ENCODE measurements at places on chromosomes 6 and 20.
A peak's percentile ranks its signal among the peaks of the same experiment; 100 is the strongest.

DNA sequence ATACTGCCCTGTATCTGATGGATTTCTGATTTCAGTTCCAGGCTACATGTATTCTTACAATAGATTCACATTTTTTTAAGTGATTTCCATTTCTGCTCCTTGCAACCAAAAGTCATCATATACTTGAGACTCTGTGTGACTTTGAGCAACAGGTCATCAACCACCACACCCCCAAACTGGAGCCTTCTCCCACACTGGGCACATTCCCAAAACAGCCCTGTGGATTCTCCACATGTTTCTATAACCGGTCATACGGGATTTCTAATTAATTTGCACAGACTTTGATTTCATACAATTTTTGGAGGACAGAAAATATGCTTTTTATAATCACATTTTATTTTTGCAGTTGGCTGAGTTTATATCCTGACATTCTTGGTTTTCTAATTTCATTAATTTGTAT lies 317.2 kb upstream of the ID4 start:
- DNase-seq = no peak

- DNase-seq = peak; percentile 15
Observed at GRCh38 chr6:35601331-35602132, 87.2 kb downstream of the FKBP5 start.

DNA sequence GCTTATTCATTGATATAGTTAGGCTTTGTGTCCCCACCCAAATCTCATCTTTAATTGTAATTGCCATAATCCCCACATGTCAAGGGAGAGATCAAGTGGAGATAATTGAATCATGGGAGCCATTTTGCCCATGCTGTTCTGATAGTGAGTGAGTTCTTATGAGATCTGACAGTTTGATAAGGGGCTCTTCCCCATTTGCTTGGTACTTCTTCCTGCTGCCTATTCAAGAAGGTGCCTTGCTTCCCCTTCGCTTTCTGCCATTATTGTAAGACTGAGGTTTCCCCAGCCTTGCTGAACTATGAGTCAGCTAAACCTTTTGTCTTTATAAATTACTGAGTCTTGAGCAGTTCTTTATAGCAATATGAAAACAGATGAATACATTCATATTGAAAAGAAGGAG lies 45.6 kb downstream of the CENPW start:
- no peak for DNase-seq

GRCh38 chr6:154276810-154277628 lies 79.6 kb downstream of the IPCEF1 start:
- peak; percentile 50 for DNase-seq

DNA sequence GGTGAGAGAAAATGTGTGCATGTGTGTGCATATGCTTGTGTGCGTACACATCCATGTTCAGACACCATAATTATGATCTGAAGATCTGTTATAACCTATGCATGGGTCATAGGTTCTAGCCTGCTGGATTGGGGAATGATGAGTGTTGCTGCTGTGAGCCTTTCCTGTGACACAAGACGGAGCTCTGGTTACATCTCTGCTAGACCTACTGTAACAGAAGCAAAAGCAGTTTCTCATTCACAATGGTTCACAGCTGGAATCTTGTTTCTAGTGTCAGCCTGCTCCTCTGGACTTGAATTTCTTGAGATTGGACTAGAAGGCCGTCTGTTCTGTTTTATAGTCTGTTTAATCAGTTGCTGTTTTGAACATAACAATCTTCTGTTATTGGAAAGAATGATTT lies 40.1 kb downstream of the DEFB114 start:
- DNase-seq = no peak

- no peak for DNase-seq
Observed at GRCh38 chr6:11811644-11812264, 33.2 kb upstream of the ADTRP start.

- DNase-seq = peak; percentile 49
Observed at GRCh38 chr6:149716181-149716963, 1.5 kb downstream of the LATS1 start.

DNA sequence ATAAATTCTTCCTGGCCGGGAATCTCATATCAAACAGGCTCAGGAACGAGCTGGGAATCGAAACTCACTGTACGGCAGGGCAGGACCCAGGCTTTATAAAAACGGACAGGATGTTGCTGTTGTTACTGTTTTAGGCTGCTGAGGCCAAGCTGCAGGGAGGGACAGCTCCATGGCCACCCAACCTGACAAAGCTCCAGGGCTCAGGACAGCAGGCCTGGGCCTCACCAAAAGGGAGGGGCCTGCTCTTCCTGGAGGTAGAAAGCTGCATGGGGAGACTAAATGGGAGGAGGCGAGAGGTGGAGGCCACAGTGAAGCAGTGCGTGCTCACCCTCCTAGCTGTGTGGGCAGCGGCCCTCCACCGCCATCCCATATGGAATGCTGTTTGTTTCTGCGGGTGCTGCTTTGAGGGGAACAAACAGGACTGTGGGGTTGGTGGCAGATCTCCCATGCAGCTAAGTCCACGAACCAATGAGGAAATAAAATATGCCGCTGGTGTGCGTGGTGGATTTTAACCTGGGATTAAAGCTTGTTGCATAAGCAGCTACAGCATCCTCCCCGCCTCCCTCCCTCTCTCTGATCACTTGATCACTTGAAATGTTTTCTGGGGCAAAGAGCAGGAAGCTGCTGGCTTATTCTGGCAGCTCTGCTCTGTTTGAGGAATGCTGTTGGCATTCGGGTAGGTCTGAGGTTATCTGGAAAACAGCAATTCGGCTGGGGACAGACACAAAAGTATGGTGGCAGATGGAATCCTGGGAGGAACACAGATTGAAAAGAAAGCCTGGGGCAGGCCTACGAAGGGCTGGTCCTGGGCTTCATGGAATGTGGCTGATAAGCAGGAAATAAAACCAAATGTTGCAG lies 2.4 kb upstream of the ZMYND8 start:
- no peak for DNase-seq

- peak; percentile 46 for DNase-seq
Observed at GRCh38 chr6:139262519-139263300, 29.1 kb downstream of the TXLNB start.

GRCh38 chr20:47922269-47922668 lies 137.0 kb upstream of the SULF2 start:
- DNase-seq = no peak

DNA sequence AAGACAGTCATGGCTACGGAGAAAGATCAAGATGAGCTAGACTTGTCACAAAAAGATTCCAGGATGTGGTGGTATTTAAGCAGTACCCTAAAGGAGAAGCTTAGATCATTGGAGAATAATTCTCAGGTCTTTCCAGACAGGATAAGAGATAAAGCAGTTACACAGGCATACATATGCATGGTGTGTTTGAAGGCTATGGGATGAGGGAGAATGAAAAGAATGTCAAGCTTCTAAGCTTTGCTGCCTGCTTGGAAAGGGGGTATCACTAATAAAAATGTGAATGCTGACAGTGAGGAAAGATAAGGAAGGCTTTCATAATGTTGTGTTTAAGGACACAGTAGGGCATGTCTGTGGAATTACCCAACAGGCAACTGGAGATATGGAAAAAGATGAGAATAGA lies 28.1 kb downstream of the RWDD2A start:
- DNase-seq = no peak

DNA sequence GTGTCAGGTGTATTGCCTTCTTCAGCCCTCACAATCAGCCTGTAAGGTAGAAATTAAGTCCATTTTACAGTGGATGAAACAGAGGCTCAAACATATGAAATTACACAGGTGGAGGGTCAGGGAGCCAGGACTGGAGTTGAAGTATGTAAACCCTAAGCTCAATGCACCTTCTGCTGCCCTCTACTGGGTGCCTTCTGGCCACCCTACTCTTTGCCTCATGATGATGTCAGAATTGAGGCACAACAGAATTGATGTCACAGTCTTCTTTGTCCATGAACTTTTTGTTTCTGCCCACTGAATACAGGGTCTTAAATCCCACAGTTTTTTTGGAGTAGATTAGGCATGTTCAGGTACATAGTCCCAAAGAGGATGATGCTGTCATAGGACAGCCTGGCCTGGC lies 400.8 kb upstream of the CHD6 start:
- DNase-seq = no peak

DNA sequence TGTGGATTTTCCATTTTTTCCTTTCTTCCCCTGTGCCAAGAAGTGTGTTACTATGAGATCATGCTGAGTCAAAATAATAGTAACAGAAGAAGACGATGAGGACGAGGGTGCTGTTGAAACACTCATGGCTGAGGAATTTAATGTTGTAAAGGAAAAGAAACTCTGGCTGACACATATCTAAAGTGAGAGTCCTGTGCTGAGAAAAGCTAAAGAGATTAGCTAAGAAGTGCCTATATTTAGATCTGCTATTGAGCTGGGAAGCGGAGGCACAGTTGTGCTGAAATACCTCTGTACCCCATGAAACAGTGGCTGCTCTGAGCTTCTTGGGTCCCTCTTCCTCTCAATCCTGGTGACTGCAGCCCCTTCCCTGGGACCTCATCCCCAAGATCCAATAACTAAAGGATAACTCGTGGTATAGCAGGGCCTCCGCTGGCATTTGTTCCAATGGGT lies 1.1 kb upstream of the SYTL3 start:
- peak; percentile 61 for DNase-seq

DNA sequence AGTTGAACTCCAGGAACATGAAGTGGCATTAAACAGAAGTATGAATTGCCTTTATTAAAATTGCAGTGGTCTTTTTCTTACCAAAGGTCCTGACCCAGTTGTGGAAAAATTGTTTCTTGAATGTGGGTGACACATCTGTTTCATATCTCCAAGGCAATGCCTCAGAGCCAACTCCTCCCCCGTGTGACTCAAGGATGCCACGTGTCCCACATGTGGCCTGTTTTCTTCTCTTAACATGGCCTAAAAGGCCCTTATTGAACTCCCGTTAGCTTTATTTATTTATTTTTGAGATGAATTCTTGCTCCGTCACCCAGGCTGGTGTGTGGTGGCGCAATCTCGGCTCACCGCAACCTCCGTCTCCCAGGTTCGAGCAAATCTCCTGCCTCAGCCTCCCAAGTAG lies 128.4 kb upstream of the ESR1 start:
- DNase-seq = no peak

DNA sequence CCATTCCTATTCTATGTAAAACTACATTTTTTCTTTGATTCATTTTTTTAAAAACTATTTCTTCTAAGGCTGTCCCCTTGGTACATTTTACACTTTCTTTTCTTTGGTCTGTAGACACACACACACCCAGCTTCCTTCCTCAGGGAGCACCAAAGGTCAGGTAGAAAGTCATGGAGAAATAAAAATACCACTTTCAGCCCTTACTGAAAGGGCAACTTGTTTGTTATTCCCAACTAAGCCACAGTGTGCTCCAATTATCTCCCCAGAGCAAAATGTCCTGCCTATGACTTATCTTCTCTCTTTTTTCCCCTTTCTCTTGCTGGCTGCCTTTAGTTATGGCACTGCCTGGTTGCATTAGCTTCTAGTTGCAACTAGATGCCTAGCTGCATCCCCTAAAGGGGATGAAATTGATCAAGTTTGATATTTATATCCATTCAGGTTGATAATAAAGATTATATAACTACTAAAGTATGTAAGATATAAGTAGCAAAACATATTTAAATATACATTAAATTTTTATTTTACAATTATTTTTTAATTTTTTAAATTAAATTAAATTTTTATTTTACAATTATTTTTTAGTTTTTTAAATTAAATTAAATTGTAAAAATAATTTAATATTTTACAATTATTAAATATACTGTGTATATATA lies 21.6 kb upstream of the LRRC1 start:
- DNase-seq = no peak

DNA sequence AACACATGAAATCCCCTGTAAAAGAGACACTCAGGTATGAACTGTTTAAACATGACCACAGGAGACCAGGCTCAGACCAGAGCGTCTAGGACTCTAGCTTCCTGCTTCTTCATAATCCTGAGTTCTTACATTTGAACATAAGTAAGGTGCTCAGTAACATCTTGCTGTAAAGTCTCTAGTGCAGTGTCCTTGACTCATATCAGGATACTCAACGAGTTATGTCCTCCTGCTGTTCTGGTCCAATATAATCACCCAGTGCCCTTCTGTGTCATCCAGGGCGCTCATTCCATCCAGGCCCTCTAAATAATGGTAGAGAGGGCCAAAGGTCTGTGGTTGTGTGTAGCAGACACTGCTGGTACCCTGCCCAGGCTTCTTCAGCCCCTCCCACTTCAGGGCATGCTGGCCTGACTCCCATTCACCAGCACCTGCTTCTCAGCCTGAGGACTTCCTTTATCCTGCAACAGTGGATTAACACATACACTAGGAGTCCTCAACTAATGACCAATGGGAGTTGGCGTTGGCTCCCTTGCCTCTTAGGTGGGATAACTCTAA lies 66.8 kb upstream of the MOCS1 start:
- DNase-seq = no peak

GRCh38 chr6:167700199-167700598 lies 126.5 kb upstream of the AFDN start:
- no peak for DNase-seq

GRCh38 chr6:45835721-45836437 lies 179.8 kb downstream of the CLIC5 start:
- DNase-seq = no peak

GRCh38 chr20:24627926-24628325 lies 158.5 kb downstream of the SYNDIG1 start:
- no peak for DNase-seq

DNA sequence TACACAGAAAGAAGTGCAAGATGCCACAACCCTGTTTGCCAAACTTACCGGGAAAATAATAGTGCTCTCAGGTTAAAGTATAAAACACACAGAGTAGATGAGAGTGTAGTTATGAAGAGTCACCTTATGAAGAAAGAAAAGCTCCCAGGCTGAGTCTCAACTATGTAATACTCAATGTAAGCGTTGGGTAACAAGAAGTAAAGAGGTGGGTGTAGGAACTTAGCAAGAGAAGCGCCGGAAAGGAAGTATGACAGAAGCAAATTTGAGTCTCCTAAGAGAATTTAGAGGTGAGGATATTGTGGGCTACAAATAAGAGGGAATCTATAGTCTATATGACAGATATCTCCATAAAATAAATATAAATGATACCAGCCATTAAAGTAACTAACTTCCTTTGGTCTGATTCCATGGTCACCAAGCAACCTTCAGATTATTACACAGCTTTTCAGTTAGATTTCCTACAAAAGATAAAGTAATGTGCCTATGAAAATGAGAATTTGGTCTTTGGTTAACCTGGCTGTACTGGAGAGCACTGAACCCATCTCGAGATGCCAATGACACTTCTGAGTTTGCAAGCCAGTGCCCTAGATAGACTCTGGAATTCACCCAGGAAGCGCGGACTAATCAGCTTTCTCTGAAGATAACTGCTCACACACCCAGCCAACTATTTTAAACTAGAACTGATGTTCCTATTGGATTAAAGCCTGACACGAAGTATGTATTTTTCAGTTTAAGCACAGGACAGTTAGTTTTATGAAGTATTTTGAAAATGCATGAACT lies 1.8 kb downstream of the TUBE1 start:
- no peak for DNase-seq

GRCh38 chr6:84976526-84977362 lies 212.3 kb upstream of the TBX18 start:
- DNase-seq = no peak

- no peak for DNase-seq
Observed at GRCh38 chr6:41696788-41697187, 38.6 kb downstream of the TFEB start.

GRCh38 chr6:125267806-125268523 lies 33.8 kb downstream of the HDDC2 start:
- DNase-seq = no peak
